NCI-H526 (cell line): ENCODE measurements at places on chromosomes 4 and X.

DNA sequence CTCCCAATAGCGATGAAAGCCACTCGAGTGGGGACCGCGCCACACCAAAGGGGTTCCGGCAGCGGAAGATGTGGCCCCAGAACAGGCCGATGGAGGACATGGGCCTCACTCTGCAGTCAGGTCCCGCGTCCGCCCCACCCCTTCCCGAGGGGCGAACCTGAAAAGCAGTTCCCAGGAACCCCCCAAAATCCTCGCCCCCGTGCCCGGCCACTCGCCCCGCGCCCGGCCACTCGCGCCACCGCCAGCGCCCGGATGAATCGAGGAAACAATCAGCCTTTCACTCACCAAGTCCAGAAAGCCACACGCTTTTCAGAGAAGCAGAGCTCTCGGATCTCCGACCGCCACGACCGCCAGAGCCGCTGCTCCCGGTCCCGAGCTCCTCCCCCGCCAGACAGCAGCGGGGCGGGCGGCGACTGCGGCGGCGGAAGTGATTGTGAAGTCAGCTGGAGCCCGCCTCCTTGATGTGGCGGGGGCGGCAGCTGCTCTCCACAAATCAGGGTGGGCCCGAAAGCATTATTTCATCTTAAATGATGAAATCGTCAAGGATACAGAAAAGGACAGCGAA lies at the start of gene PJA1:
TSS of gene PJA1 (minus strand) at position 367 of the 565 bp plus-strand sequence. CDS start 2,380 bp downstream, outside the sequence.
- peak; percentile 75 for DNase-seq

- no peak for DNase-seq
Observed at GRCh38 chr4:147524601-147525000, 43.7 kb downstream of the EDNRA start.

GRCh38 chrX:43974100-43974475 lies 898 bp upstream of the NDP start:
- DNase-seq: no peak

DNA sequence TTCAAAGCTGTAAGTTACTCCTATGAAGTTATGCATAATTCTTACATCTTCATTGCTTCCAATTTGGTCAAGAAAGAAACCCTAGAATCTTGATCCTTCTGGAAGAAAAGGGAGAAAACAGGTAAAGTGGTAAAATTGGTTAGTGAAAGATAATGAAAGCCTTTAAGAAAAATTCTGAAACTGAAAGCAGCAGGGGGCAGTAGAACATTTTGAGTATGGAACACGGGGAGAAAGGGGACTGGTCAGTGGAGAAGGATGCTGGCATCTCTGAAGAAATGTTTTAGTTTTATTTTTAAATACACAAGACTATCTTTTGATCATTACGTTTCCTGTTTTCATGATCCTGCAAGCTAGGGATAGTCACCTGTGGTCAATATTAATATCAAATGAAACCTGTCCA lies 54.3 kb downstream of the SLIT2 start:
- DNase-seq: no peak

- DNase-seq: no peak
Observed at GRCh38 chr4:19983072-19983471, 268.6 kb upstream of the SLIT2 start.

DNA sequence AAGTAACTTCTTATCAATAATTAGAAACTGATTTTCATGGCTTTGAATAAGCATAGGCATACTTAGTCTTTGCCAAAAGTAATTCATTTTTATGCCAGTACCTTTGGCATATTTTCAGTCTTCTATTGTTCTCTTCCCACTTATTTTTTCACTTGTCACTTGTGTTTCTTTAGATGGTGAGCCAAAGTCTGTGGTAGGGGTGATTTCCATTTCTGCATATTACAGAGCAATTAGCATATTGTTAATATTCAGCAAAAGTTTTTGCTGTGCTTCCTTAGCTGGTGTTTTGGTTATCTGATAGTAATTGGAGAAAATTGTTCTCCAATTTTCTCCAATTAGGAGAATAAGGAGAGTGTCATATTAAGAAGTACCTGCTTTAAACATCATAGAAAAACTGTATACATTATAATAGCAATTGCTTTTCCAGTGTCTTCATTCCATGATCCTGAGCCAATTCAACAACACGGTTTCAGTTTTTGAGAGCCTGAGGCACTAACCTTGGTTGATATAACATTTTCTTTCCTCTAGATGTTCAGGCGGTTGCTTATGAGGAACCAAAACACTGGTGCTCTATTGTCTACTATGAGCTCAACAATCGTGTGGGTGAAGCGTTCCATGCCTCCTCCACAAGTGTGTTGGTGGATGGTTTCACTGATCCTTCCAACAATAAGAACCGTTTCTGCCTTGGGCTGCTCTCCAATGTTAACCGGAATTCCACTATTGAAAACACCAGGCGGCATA lies 64.7 kb downstream of the SMAD1 start:
- DNase-seq: no peak

DNA sequence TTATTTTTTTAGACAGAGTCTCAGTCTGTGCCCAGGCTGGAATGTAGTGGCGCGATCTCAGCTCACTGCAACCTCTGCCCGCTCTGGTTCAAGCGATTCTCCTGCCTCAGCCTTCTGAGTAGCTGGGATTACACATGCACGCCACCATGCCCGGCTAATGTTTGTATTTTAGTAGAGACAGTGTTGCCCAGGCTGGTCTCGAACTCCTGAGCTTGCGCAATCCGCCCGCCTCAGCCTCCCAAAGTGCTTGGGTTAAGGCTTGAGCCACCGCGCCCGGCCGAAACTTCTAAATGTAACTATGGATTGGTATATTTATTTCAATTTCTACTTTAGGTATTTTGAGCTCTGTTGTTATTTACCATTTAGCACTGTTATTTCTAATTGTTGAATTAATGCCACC lies 79.4 kb downstream of the FAM193A start:
- DNase-seq: no peak

DNA sequence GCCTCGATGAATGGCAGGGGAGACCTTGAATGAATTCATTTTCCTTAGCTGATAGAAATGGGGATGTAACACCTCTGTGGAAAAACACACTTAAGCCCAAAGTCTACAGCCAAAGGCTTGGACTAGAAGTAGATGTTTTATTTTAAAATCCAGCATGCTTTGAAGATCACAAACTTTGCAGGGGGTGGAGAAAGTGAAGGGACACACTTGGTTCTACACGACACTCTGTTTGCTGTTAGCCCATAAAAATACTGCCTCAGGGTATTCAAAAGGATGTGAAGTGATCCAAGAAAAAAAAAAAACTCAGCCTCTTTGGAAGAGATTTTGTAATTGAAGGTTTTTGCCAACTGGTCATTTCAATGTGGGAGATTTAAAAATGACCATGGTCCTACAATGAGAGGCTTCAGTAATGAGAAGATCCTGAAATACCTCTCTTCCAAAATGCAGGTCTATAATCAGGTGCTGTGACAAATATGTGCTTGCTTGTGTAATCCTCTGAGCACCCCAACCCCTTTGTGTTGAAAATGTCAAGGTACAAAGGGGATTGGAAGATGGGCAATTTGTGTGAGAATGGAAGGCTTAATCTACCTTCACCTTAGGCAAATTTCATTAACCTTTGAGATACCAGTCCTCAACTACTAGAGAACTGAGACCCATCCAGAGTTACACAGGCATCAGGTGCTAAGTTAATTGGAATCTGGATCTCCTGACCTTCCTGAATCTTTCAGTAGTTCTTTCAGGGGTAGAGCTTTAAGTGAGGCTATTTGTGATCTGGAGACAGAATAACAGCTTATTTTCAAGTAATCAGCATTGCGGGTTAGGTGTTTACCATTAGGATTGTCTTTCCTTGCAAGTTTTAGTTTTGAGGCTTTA lies 82.5 kb downstream of the HS6ST2 start:
- no peak for DNase-seq

GRCh38 chr4:8033067-8033755 lies 93.5 kb upstream of the AFAP1 start:
- no peak for DNase-seq

- DNase-seq: no peak
Observed at GRCh38 chr4:135238940-135239339, 1037.4 kb upstream of the PABPC4L start.

DNA sequence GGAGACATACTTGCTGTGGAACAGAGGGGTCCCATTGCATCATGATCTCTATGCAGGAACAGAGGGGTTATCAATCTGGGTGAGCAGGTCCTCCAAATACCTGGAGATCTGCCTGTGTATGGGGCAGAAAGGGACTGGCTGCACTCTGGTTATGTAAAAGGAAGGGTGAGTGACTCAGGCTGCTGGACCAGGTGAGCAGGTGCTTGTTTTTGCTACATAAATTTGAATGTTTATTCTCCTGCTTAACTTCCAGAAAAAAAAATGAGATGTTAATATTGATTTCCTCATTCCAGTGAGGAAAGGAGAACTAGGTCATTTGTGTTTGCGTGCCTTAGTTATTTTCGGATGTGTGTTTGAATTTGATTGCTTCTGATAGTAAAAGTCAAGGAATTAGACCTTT lies 225.8 kb upstream of the TRAM1L1 start:
- no peak for DNase-seq

GRCh38 chr4:15901007-15901406 lies 37.5 kb downstream of the FGFBP1 start:
- no peak for DNase-seq

DNA sequence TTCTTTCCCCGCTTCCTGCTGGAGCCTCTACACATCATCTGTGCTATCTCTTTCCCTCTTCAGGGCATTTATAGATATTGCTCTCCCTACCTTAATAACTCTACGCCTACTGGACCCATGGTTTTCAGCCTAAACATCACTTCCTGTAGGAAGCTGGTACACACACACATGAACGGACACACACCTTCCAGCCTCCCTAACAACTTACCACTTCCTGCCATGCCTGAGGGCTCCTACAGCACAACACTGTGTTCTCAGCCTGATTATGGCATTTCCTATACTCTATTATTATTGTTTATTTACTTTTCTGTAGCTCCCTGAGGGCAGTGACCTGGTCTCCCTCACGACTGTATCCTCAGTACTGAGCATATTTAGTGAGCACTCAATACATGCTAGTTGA lies 163.6 kb upstream of the MAP3K15 start:
- no peak for DNase-seq

DNA sequence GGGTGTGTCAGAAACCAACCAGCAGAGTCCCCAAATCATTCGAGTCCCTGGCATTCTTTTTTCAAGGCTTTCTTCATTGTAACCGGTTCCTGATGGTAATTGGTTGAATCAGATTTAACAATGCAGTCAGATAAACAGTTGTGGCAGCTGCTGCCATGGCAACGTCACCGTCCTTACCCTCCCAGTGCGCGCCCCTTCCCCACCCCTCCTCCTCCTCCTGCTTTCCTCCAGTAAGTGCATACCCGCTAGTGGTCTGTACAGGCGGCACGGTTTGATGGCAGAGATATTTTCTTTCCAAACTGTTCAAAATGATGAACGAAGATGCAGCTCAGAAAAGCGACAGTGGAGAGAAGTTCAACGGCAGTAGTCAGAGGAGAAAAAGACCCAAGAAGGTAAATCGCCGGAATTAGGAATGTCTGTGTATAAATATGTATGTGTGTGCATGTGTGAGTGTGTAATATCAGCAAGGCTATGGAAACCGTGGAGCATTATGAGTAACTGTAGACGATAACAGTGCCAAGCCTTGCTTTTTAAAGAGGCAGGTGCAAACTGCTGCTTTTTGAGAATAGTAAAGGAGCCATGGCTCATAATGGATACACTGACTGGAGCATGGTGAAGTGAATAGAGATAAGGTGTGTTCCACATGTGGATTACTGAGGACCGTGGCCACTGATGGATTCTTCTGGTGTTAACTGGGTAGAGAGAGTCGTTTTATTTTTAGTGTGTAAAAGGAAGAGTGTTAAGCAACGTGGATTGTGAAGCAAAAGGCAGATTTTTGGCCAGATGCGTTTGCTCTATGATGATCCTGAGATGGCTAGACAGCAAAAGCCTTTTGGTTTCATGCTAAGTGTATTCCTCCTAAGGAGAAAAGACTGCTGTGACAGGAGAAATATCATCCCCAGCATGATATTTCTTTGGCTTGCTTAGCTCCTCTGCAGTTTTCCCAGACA lies at the start of gene ANK2:
TSS of gene ANK2 (plus strand) at position 233 of the 950 bp plus-strand sequence. CDS start at position 309, 76 bp downstream.
- peak; percentile 48 for DNase-seq
